ENCODE measurements at places on chromosomes 12 and 14.

- no peak for DNase-seq
These were observed 3.4 kb downstream of the RHOF start for GRCh38 chr12:121789800-121790728.

DNA sequence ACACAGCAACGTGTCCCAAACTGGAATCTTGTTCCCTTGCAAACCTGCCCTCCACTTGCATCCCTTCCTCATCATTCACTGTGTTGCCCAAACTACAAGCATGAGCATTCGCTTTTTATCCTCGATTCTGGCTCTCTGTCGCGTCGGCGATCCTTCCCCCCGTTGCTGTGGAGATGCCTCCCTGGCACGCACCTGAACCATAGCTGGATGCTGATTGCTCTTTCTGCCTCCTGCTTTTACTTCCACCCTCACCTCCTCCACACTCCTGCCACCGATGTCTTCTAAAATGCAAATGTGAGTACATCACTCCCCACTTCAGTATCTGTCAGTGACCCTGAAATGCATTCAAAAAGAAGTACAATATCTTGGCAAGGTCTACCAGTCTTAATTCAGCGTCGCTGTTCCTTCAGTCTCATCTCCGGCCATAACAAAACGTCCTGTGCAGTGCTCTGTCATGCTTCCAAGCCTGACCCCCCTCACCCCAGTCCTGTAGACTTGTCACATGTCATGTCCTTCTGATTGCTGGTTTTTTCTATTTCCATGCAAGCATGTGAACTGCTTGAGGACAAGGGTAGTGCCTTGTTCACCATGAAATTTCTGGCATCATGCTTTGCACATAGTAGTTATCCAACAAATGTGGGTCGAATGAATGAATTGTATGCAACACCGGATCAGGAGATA, 2.5 kb upstream of the PPP2R5C start:
- DNase-seq, result no peak

DNA sequence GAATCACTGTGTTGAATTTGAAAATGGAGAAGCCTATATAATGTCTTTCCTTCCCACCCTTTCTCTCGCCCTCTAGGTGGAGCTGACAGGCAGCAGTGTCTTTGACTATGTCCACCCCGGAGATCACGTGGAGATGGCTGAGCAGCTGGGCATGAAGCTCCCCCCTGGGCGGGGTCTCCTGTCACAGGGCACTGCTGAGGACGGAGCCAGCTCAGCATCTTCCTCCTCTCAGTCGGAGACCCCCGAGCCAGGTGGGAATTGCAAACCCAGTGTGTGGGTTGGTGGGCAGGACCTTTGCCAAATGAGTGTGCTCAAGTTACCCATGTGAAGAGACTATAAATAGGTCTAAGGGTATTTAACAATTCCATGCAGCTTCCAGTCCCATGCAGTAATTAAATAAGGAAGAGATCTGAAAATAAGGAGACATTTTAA, 274.7 kb downstream of the EGLN3 start:
- DNase-seq, result peak; percentile 51

DNA sequence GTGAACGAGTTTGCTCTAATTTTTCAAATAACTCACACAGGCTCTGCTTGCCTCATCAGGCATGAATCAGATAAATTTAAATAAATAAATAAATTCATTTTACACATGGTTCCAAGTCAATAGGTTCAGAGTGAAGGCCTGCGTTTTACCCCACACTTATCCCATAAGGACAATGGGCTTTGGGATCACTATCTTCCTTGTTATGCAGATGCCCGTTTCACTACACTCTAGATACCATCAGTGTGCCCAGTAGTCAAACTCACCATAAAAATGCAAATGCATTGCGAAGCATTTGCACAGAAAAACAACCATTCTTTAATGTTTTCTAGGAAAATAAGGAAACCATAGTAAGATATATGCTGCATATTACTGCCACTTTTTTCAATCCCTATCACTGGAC, 155.9 kb upstream of the CCDC196 start:
- no peak for DNase-seq

DNA sequence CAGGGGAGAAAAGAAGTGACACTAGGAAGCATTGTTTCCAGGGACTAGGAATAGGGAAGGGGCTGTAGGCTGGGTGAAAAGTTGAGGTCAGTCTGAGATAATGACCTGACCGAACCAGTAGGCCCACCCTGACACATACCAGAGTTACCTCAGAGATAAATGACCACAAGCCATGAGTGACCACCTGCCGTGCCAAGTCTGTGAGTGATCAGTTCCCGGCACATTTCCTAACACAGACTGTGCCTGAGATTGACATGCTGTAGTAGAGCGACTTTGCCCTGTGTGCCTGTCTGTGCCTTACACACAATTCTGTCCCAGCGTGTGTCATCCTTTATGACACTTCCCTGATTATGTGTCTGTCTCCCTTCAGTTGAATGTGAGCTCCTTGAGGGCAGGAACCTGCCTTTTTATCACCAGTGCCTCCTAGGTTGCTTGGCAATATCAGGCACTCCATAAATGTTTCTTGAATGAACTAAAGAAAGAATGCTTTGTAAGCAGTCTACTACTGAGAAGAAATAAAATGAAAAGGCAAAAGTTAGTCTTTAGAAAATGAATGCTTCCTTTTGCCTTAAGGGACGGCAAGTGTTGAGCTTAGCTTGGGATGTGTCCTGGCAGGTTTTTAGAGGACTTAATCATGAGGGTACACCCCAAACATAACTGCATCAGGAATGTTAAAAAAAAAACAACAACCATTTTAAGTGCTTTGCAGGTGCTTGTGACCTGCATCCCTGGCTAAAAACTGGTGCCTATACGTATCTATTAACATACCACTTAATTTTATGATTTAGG, 9.6 kb upstream of the SSPN start:
- DNase-seq, result no peak

GRCh38 chr12:113098441-113099028, 37.0 kb downstream of the RASAL1 start:
- DNase-seq, result peak; percentile 88

DNA sequence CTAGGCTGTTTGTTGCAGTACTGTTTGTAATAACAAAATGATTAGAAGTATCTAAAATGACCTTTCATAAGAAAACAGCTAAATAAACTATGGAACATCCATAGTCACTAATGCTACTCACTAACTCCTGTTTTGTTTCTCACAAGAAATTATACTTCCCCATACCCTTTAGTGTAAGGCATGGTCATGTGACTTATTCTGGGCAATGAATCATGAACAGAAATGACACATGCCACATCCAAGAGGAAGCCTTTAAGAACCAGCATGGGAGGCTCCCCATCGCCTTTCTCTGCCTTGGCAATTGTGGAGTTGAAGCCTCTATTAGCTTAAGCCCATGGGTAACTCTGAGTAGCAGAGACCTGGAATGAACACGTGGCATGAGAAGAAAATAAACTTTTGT, 49.3 kb downstream of the KSR2 start:
- DNase-seq, result peak; percentile 33

DNA sequence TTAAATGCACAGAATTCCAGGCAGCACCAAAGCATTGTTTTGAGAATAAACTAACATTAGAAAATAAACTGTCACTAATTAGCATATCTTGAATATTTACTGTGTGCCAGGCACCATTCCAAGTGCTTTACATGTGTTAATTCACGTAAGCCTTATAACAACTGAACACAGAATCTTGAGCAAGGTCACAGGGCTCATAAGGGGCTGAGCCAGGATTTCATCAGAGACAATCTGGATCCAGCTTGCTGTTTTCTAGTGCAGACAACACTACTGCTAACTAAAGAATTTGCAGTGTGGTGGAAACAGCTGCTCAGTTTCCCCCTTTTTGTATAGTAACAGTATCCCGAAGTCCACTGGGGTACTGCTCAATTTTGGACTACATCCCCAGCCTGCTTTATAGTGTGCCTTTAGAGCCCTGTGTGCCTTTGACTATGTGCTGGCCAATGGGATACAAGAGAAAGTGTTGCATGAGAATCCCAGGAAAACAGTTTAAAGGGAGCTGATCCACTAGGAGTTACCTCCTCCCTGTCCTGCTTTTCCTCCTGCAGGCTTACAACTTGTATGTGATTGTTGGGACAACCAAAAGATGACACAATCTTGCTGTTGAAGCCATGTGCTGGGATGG, 36.0 kb upstream of the RMST start:
- no peak for DNase-seq

DNA sequence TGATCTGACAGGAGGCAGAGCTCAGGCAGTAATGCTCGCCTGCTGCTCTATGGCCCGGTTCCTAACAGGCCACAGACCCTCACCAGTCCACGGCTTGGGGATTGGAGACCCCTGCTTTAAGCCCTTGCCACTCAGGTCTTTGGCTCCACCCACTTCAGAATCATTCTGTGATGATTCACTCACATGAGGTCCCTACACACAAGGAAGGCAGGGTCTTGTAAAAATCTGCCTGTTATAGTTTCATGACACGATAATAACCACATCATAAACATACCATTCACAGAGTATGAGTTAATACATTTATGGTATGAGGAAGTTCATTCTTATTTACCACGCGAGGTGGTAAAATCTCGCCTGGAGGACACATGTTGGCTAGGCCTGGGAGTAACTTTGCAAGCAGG, 29.0 kb upstream of the MAX start:
- peak; percentile 3 for DNase-seq

DNA sequence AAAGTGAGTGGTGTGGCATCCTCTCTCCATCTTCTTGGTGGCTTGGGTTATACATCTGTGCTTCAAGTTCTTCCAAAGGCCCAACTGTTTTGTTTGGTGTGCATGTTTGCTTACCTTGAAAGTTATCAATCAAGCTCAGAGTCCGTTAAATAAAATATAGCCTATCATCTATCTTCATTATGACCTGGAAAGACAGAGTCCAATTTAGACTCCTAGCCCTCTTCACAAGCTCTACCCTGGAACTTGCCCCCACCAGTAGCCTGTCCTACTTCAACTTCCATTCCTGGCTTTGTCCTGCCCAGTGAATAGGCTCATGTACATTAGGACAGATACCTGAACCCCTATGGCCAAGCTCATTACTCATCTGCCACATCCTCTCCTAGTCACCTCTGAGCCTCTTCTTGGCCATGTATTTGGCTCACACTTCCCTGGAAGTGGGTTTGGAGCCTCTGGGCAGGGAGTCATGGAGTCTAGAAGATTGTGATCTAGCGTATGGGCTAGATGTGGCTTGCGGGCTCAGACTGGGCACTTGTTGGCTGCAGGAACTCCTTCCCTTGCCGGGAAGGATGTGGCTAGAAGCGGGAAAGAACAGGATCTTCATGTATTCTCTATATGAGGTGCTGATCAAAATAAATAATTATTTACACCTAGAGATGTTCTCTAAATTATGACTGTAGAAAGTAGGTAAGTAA, 6.4 kb upstream of the SSTR1 start:
- DNase-seq, result no peak

- peak; percentile 80 for DNase-seq
These were observed 25.3 kb downstream of the PPFIBP1 start for GRCh38 chr12:27549236-27549800.

DNA sequence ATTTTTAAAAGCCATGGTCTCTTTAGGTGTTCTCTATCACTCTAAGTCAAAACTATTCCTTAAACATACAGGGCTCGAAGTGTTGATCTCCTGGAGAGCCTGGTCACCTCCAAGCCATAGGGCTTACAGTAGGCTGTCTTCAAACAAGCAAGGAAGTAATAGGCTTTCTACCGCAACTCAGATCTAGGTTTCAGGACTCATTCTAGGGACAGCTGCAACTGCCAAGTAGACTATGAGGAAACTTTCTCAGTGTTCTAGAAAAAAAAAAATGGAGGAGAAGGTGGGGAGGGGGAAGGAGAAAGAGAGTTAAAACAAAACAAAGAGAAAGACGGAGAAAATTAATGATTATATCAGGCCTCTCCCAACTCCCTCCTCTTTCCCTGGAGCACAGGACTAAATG, 106.9 kb upstream of the ETV6 start:
- DNase-seq, result no peak

DNA sequence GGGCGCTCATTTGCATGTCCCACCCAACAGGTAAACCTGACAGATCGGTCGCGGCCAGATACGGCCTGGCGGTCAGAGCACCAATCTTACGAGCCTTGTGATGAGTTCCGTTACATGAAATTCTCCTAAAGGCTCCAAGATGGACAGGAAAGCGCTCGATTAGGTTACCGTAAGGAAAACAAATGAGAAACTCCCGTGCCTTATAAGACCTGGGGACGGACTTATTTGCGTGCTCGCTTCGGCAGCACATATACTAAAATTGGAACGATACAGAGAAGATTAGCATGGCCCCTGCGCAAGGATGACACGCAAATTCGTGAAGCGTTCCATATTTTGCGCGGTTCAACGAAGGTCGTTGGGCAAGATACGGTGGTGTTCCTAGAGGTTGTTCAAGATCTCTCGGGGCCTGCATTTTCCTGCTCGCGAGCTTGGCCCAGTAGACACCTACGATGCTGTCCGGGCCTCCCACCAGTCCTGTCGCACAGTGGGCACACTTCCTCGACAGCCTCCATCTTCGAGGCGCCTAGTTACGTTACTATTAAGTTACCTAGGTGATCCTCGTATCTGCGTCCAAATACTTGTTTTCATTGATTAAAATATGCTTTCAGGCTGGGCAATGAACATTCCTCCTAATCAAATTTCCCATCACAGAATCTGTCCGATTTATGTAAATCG, at the start of gene RNU6-7:
TSS of gene RNU6-7 (plus strand) at position 230 of the 675 bp plus-strand sequence.
- no peak for DNase-seq

DNA sequence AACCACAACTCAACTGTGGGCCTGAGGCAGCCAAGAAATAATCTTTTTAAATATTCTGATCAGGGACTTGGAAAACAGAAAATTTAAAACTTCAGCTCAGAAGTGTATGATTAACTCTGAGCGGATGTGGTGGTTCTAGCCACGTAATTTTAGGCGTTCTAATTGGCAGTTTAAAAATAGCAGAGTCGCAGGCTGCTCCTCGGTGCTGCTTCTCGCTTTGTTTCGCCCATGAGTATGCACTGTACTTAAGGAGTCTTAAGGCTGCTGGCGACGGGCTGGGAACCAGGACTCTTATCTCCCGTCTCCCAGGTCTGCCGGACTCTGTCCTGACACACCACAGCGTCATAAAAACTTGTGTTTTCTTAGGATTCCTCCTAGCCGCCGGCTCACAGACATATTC, 113.4 kb upstream of the PELI2 start:
- DNase-seq, result no peak

- DNase-seq, result no peak
These were observed 19.0 kb upstream of the MSRB3 start for GRCh38 chr12:65259501-65259900.

DNA sequence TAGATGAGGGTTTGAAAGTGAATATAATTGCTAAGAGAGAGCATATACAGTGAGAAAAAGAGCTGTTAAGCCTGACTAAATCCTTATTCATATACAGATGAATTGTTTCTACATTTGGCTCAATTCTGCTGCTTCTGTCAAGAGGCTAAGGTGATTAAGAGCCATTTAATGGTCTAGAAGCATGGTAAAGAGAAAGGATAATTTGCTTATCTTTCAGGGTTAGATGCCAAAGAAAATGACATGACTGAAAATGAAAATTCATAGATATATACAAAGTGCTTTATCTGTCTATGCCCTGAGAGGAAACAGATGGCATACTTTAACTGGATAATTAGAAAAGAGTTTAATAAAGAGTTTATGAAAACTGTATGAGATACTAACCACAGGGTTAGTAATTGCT, 834.9 kb downstream of the SLC6A15 start:
- DNase-seq, result no peak

- DNase-seq, result no peak
These were observed 759.1 kb downstream of the GALC start for GRCh38 chr14:87233806-87234384.

GRCh38 chr14:75968456-75968855, 13.3 kb downstream of the TGFB3 start:
- no peak for DNase-seq

Data from RKO (cell line).